ENCODE measurements at places on chromosomes 16 and 17. TPM values are rescaled to one million over a fixed set of nuclear protein-coding genes. Genes with fewer than 3 reads are reported as not detected.

GRCh38 chr16:23229714-23230113, 47.2 kb downstream of the SCNN1G start:
- DNase-seq, result no peak

DNA sequence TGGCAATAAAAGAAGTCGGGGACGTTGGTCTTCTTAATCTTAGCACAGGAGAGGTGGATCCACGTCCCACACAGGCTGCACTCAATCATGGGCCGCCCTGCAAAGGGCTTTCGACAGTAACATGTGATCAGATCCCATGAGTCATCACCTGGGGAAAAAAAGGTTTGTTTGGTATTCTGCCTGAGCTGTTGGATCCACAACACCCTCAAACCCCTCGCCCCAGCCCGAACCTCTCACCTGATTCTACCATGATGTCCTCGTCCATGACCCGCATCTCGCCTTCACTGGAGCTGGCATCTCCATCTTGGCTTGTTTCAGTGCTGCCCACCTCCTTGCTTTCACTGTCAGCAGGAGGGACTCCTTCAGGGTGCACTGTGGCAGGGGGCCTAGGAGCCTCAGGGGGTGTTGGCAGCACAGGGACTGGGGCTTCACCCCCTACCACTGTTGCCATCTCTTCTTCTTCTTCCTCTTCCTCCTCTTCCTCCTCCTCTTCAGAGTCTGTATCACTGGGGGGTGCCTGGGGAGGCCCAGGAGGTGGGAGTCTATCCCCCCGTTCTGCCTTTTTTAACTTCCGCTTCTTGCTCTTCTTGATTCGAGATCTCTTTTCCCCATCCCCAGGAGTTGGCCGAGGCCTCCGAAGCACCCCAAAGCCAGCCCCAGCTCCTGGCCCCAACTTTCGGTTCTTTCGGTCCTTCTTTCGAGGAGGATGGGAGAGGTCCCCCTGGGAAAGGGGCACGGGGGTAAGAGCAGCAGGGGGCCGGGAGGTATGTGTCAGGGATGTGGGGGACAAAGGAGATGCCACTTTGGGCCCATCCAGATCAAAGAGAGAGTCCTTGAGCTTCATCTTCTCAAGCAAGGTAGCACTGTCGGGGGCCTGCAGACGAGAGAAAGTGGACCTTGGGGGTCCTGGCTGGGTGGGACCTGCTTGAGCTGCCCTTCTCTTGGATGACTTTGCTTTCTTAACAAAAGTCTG, 1.7 kb upstream of the DVL2 start:
- DNase-seq, result no peak

GRCh38 chr16:17683281-17683680, 212.5 kb upstream of the XYLT1 start:
- DNase-seq, result no peak

DNA sequence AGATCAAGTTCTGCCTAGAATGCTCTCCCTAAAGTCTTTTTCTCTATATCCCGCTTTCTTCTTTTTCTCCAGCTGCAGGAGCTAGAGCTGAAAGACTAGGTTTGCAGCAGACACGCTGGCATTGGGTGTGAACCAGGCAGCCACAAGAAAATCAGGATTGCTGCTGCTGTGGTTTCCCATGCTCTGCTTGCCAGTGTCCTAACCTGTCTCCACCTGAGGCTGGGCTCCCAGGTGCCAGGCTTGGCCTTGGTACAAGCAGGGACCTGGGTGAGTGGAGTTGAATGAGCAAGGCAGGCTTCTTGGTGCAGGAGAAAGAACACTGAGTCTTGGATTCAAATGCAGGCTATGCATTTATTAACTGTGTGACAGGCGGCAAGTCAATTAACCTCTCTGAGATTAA, 440.3 kb upstream of the MAF start:
- DNase-seq, result no peak

Gene OSBPL7
- total RNA-seq, result 13.5 TPM

GRCh38 chr17:8426094-8426720, 9.5 kb upstream of the NDEL1 start:
- no peak for DNase-seq

Gene CLEC18B
- not detected for total RNA-seq

Gene EPOP
- total RNA-seq, result 1.3 TPM

DNA sequence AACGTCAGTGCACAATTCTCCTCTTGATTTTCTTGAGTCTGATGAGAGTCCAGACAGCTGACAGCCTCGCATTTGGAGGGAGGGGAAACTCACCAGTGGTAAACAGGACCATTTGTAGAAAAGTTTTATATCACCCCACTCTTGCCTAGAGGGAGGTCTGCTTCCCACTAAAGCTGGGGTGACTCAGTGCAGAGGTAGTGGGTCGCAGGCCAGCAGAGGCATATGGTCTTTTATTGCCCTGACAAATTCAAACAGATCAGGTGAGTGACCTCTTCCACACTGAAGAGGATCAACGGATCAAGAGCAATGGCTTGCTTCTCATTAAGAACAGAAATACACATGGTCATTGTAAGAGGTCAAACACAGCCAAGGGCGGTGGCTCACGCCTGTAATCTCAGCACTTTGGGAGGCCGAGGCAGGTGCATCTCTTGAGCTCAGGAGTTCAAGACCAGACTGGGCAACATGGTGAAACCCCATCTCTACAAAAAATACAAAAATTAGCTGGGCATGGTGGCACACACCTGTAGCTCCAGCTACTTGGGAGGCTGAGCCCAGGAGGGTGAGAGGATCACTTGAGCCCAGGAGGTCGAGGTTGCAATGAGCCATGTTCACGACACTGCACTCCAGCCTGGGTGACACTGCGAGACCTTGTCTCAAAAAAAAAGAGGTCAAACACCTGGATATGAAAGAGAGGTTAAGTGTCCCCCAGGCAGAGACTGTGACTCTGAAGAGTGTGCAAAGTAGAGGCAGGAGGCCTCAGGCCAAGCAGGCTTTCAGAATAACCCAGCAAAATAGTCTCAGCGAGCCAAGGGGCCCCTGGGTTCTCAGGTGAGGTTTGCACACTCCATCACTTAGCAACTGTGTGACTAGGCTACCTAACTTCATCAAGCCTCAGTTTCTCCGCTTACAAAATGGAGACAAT, 56.5 kb upstream of the ERN1 start:
- peak; percentile 56 for DNase-seq

DNA sequence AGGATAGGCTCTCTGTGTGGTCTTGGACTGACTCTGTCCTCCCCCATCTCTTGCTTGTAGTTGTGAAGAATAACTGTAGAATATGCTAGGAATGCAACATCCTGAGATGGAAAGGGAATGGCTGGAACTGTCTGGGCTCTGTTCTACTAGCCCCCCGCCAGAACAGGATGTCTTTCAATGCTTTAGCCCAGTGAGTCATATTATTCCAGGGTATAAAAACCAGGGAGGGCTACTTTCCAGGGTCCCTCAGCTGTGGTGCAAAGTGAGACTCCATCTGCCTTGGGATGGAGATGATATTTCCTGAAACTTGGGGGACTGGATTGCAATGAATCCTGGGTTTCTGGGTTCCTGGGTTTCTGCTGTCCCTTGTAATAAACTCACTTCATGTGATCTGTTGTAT, 32.1 kb downstream of the HYDIN start:
- DNase-seq, result no peak

DNA sequence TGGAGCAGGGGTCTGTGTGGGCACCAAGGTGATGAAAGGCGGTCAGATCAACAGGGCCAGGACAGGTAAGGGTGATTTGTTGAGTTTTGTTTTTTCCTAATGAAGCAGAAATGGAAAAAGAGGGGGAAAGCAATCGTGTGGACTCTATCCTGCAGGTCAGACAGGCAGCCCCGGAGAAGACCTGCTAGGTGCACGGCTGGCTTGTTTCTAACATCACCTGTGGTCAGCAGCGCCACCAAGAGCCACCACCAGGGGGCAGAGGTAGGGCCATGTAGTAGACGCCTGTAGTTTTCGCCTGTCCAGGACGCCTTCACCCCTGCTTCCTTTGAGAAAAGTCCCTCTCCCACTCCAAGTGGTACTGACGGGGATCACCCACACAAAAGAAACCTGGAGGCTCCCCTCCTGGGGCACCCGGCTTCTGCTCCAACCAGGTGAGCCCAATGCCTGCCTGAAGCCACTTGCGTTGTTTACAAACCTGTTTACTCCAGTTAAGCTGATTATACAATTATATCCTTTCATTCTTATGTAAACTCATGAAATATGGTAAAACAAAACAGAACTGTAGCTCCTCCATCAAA, 54.2 kb upstream of the SEC14L1 start:
- DNase-seq, result peak; percentile 78

- DNase-seq, result peak; percentile 39
These were observed 12.1 kb downstream of the CUEDC1 start for GRCh38 chr17:57943140-57943539.

Gene TBC1D3C
- total RNA-seq, result not detected

DNA sequence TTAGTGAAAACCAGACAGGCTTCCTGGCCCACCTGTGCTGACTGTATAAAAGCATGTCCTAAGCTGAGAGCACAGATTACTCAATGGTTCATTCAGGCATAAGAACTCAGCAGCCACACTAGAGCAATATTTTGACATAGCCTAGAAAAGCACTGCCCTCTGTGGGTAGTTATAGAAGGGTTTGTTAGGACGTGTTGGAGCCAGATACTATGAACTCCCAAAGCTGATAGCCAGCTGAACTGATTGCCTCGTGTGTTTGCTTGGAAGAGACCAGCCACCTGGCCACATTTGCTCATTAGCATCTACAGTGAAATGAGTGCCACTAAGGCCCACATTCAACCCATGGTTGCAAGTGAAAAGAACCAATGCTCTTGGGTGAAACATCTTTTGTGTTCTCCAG, 30.8 kb upstream of the ABCA5 start:
- peak; percentile 10 for DNase-seq

Gene PLA2G10
- total RNA-seq, result not detected

- DNase-seq, result no peak
These were observed 52.6 kb downstream of the NOS2 start for GRCh38 chr17:27747462-27748359.

- peak; percentile 53 for DNase-seq
These were observed 879 bp downstream of the SOCS1 start for GRCh38 chr16:11254913-11255736.

GRCh38 chr16:57991551-57992059, 8.9 kb downstream of the ZNF319 start:
- no peak for DNase-seq

GRCh38 chr17:67063141-67063540, 18.8 kb downstream of the CACNG1 start:
- peak; percentile 8 for DNase-seq

Gene PIK3R5
- total RNA-seq, result under 0.01 TPM

DNA sequence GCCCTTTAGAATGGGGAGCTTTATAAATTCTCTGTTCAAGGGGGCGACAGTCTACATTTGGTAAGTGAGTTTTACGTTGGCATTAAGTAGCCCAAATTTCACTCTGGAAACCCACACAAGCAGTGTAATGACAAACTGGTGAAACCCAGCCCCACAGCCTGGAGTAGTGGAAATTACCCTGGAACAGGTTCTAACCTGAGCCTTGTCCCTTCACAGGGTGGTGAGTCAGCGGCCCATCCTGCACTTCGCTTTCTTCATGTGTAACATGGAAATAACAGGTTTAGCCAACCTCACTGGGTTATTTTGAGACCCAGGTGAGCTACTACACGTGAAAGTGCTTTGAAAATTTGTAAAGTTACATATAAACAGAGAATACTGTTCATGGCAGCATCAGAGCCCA, 3.5 kb upstream of the TLCD3A start:
- DNase-seq, result no peak

DNA sequence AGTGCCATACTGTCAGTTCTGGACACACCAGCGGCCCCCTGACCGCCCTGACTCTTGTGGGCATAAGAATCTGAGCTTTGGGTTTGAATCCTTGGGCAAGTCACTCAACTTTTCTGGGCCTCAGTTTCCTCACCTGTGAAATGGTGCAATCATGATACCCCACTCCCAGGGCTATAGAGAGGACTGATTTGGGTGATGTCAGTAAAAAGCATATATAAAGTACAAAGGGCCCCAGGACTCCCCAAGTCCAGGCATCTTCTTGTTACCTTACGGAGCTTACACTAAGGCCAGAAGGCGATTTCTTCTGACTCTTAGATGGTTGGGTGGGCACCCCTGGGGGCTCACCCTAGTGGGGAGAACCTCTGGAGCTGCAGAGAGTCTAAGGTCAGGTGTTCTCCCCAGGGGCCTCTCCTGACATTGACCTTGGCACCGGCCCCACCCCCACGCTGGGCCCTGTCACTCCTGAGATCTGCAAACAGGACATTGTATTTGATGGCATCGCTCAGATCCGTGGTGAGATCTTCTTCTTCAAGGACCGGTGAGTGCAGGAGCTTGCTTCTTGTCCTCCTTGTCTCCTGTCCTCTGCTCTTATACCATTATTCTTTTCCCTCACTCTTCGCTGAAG, 13.9 kb downstream of the MMP2 start:
- DNase-seq, result no peak

Gene SYT17
- under 0.01 TPM for total RNA-seq

DNA sequence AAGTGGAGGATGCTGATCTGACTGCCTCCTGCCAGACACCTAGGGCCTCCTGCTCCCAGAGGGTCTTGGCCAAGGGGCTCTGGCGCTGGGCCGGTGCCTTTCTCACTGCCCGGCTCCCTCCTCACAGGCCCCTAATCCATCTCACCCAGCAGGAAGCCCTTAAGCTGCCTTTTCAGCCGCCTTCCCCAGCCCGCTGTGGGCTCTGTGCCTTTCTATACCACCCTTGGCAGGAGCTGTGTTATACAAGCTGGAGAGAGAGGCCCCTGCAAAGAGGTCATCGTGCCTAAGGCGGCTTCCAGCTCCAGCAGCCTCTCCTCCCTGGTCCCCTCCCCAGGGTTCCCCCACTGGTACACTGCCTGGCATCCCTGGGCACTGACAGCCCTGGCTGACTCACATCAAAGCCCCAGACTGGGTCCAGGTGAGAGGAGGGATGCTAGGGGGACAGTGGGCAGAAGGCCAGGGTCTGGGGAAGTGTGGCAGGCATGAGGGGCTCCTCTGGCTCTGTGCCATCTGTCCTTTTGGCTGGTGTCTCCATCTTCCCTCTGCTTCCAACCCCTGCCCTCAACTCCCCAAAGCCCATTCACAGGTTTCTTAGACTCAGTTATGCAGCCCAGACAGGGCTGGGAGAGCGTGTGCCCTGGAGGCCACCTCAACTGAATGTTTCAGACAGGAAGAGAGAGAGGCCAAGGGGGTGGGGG, 15.3 kb upstream of the FZD2 start:
- no peak for DNase-seq

DNA sequence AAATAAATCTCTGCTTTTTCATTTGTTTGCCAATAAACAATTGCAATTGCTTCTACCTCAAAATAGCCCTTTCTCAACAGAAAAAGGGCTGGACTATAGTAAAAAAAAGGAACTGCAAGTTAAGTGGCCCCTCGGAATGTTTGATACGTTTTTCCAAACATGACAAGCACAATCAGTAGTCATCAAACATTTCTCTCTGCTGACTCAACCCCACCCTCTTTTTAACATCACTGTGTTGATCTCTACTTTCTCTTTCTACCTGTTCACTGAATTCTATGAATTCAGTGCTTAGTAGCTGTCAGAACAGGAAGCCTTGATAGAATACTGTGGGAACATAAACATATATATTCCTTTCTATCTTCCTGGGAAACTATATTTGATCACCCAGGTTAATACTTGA, 116.5 kb upstream of the AXIN2 start:
- no peak for DNase-seq

All from fibroblast of villous mesenchyme (primary cell).